Fibroblast of mammary gland (primary cell): ENCODE measurements at places on chromosomes 5 and 9.

DNA sequence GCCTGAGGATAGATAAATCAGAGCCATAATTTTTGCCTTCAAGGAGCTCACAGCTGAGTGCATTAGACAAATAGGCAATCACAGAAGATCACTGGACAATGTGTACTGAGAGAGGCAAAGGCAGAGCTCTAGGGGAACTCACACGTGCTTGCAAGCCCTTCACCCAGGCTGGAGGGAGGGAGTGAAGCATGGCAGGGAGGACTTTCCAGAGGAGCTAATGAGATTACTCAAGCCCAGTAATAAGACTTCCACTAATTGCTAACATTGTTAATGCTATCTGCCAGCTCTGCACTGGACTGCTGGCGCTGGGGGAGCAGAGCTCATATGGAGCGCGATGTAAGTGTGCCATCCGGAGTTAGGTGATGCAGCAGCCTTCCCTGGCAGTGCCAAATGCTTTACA, 408.4 kb downstream of the NTRK2 start:
- no peak for DNase-seq

GRCh38 chr5:147613359-147613758, 103.5 kb upstream of the DPYSL3 start:
- DNase-seq, result peak; percentile 70

DNA sequence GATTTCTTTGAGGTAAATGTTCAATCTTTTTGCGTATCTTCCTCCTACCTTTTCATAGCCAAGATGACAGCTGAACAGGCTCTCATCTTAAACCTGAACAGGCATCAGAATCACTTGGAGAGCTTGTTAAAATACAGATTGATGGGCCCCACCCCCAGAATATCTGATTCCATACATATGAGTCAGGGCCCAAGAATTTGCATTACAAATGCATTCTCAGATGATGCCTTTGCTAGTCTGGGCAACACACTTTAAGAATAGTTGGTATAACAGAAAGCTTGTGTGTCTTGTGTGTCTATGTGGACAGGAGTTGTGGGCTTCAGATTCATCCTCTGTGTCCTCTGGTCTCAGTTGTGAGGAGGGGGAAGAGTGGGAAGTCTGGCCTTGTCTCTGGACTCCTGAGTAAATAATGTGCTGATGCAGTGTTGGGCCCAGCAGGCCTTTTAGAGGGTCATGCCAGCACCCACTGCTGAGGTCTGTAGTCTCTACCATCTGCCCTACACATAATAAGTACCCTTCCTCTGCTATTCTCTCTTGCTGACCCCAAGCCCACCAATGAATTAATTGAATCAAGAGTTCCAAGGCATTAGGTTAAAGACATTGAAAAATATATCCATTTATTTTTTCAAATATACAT, 43.1 kb downstream of the PTCD2 start:
- peak; percentile 81 for DNase-seq

DNA sequence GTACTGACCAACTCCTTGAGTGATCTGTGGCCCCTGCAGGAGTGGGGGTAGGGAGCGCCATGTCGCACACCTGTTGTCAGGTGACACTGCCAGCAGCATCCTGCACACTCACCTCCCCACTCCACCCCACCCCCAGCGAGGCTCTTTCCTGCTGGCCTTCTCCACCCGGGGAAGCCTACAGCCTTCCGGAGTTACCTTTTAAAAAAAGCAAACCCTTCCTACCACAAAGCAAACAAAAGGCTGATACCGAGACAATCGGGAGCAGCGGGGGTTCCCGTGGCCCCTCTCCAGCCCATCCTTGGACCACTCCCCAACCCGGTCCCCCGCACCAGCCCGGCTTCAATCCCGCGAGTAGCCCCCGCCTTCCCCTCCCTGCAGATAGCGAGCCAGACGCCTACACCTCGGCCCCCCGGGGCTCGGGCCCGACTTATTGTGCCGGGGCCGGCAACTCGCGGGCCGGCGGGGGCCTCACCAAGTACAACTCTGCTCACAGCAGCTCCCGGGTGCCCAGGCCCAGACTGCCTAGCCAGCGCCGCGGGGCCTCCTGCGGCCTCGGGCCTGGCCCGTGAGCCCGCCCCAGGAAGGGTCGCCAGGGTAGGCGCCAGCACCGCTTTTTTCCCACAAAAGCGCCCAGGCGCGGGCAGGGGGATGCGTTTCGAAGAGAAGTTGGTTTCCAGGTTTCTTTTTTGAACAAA, 724 bp downstream of the MACROH2A1 start:
- DNase-seq, result no peak

- DNase-seq, result no peak
Observed at GRCh38 chr9:100848726-100849125, 179.8 kb upstream of the PLPPR1 start.

DNA sequence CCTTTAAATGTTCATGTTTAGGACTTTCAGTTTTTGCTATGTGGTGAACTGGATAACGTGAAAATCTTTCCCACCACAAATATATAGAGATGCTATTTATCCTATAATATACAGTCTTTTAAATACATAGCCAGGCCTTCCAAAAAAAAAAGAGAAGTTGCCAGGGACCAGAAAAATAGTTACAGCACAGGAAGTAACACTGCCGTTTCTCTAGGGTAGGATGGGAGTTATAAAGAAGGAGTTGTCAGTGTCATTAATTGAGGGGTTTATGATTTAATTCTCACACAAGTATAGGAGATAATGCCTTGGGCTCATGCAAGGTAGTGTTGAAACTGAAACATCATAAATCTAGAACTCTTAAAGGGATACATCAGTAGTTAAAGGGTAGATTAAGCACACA, 83.9 kb downstream of the LRRC70 start:
- no peak for DNase-seq

DNA sequence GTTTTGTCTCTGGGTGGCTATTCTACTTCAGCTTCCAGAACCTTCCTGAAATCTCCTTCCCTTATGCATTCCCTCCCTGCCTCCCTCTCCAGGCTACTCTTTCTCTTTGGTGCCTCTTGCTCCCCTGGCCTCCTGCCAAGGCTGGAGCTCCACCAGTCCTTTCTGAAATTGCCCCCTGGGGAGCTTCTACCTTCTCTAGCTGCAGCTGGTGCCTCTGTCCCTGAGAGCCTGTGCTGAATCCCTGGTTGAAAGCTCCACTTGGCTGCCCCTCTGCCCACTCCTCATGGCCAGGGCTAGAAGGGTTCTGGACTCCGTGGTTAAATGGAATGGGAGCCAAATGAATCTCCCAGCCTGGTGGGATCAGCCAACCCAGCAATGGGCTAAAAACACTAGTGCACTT, 80.1 kb downstream of the COL15A1 start:
- peak; percentile 57 for DNase-seq

- no peak for DNase-seq
Observed at GRCh38 chr9:8491563-8491962, 692.0 kb upstream of the DMAC1 start.

- DNase-seq, result no peak
Observed at GRCh38 chr5:42919600-42919999, 107.9 kb upstream of the SELENOP start.

- peak; percentile 6 for DNase-seq
Observed at GRCh38 chr5:98514215-98514614, 259.2 kb upstream of the RGMB start.

DNA sequence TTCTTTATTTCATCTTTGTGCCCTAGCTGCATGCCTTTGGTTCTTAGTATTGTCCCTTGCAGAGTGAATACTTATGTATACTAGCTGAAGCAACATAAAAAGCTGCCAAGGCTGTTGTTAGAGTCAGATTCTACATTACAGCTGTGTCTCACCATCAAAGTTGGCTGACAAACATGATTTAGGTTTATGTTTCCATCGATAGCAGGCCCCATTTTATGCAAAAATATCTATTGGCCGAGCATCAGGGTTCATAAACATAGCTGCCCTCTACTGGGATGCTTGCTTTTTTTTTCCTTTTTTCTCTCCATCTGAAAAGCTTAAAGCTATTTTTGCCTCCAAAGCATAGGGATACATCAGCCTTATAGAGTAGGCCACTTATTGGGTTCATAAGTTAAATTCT, 68.0 kb downstream of the FAM174A start:
- DNase-seq, result no peak

- DNase-seq, result peak; percentile 84
Observed at GRCh38 chr5:52893105-52893504, 96.0 kb upstream of the ITGA2 start.

DNA sequence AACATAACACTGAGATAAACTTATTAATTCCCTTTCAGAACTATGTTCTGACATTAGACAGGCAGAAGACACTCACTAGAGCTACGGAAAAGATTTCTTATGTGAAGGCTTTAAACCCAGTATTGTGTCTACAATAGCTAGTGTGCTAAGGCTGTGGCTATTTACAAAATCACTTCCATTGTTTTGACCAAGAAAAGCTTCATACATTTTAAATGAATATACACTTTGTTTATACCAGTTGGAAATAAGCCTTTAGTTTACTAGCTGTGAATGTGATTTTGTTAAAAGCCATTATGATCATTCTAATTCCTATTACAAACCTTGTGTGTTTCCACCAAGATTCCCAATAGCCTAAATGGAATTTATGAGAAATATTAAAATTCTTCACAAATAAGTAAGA, 83.0 kb downstream of the AGTPBP1 start:
- DNase-seq, result no peak

DNA sequence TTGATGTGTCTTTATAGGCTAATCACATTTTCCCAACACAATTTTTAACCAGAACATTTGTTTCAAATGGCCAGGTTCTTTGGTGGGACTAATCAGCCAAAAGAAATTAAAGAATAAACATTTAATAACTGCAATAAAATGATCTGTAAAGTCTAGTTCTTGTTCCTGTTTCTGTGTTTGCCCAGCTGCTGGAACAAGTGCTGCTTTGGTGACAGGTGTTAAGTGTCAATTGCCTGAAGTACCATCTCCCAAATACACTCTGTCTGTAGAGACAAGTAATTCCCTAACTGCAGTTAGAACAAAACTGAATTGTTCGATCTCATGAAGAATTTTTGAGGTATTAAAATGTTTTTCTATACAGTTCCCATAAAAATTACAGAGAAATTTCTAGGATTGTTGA, 402.3 kb upstream of the CHD1 start:
- no peak for DNase-seq

GRCh38 chr5:65151614-65152013, 330.1 kb downstream of the ADAMTS6 start:
- DNase-seq, result peak; percentile 83

DNA sequence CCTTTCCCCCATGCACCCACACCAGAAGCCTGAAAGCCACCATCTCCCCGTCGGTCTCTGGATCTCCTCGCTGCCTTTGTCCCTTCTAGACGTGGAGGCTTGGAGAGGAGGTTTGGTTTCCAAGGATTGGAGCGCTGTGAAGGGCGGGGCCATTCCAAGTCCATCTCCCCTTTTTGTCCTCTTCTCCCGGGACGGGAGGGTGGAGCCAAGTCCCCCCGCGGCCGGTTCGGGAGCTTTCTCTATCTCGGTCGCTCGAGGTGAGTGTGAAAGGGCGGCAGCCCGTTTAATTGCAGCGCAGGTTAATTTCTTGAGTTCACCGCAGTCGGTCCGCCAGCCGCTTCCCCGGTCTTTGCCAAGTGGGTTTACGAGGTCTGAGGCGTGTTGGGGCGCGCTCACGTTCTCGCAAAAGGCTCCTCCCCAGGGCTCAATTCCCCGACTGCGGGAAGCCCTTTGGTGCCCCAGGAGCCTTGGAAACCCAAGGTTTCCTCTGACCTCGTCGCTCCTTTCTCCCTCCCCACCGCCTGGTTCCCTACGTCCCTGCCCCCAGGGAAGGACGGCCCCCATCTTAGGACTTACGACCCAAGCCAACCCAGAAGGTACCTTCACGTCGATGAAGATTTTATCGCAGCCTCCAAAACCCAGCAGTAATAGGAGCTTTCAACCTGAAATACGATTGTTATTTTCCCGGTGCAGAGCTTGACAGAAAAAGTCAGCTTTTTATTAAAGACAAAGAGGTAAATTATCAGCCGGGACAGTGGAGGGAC, 2.8 kb upstream of the ZNF462 start:
- no peak for DNase-seq

DNA sequence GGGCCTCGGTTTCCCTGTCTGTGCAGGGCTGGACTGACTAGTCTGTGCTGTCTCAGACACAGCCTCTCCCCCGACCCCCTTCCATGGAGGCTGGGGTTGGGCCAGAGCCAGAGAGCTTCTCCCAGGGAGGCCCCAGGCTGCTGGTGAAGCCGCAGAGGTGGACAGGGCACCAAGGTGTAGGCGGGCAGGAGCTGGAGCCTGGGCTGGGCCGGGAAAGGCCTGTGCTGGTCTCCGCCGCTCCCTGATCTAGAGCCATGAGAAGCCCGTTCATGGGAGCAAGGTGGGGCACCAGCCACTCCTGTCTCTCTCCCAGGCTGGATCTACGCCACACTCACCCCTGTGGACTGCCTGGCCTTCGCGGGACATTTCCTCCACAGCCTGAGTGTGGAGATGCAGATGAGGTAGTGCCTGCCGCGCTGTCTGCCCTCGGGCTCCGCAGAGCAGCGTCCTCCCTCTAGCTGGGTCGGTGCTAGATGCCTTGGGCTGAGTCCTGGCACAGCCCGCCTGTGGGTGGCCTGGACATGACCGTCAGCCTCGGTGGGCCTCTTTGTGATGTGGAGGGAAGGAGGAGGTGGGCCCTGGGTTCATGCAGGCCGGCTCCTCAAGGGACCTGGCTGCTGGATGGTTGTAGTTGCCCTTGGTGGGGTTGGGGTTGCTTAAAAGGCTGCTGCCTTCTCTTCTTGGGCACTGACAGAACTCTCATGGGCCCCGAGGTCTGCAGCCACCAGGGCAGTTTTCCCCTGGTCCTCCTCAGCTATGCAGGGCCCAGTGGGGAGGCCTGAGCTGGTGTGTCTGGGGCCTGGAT, 79.4 kb downstream of the PHF2 start:
- DNase-seq, result no peak

- peak; percentile 91 for DNase-seq
Observed at GRCh38 chr5:5342784-5343183, 79.7 kb upstream of the ICE1 start.

GRCh38 chr5:140547508-140548299, at the start of gene EIF4EBP3:
Gene EIF4EBP3 (plus strand): TSS chr5:140547662. CDS start chr5:140547738, 76 bp downstream.
- DNase-seq, result peak; percentile 96

- DNase-seq, result peak; percentile 73
Observed at GRCh38 chr5:34656001-34656699, at the start of gene RAI14. Gene RAI14 (plus strand): TSS chr5:34656328. CDS start chr5:34686920, 30,592 bp downstream.

- DNase-seq, result no peak
Observed at GRCh38 chr5:154538492-154538891, 60.5 kb upstream of the HAND1 start.

- DNase-seq, result peak; percentile 72
Observed at GRCh38 chr9:94140791-94141790, 56.8 kb downstream of the PTPDC1 start.

GRCh38 chr5:96963267-96963666, 27.4 kb downstream of the LNPEP start:
- DNase-seq, result peak; percentile 93
